ENCODE measurements at places on chromosomes 11 and 22. TPM values are rescaled to one million over a fixed set of nuclear protein-coding genes. Genes with fewer than 3 reads are reported as not detected.

The PHLDB1 gene
- 148 TPM for total RNA-seq

The SPINDOC gene
- 63.7 TPM for total RNA-seq

The DGCR6 gene
- 6.0 TPM for total RNA-seq

The HPX gene
- total RNA-seq: 5.2 TPM

The MOGAT2 gene
- total RNA-seq: not detected

The ASCL2 gene
- total RNA-seq: 0.36 TPM

The NUDT22 gene
- 35.6 TPM for total RNA-seq

The APOL3 gene
- 1.8 TPM for total RNA-seq

The CRYBB2 gene
- total RNA-seq: not detected

The MS4A6E gene
- total RNA-seq: not detected

The C22orf42 gene
- not detected for total RNA-seq

The PYGM gene
- 7.6 TPM for total RNA-seq

The WBP2NL gene
- not detected for total RNA-seq

The PLAAT5 gene
- 1.9 TPM for total RNA-seq

The CCDC116 gene
- 1.3 TPM for total RNA-seq

The OR51I1 gene
- 0.93 TPM for total RNA-seq

The CCDC157 gene
- total RNA-seq: 5.8 TPM

The SAAL1 gene
- 28.5 TPM for total RNA-seq

The MRPL48 gene
- total RNA-seq: 29.3 TPM

The FGF3 gene
- not detected for total RNA-seq

The APOBEC3F gene
- total RNA-seq: 21.4 TPM
